ENCODE measurements at places on chromosomes 3 and 15.

GRCh38 chr15:85556618-85556895 lies 176.2 kb downstream of the AKAP13 start:
- DNase-seq = no peak

GRCh38 chr3:149417174-149417573 lies 39.7 kb upstream of the TM4SF1 start:
- DNase-seq = no peak

- DNase-seq = no peak
These were observed 35.2 kb downstream of the SLC6A20 start for GRCh38 chr3:45760878-45761711.

GRCh38 chr3:139934613-139935015 lies 371 bp upstream of the CLSTN2 start:
- peak; percentile 83 for DNase-seq

DNA sequence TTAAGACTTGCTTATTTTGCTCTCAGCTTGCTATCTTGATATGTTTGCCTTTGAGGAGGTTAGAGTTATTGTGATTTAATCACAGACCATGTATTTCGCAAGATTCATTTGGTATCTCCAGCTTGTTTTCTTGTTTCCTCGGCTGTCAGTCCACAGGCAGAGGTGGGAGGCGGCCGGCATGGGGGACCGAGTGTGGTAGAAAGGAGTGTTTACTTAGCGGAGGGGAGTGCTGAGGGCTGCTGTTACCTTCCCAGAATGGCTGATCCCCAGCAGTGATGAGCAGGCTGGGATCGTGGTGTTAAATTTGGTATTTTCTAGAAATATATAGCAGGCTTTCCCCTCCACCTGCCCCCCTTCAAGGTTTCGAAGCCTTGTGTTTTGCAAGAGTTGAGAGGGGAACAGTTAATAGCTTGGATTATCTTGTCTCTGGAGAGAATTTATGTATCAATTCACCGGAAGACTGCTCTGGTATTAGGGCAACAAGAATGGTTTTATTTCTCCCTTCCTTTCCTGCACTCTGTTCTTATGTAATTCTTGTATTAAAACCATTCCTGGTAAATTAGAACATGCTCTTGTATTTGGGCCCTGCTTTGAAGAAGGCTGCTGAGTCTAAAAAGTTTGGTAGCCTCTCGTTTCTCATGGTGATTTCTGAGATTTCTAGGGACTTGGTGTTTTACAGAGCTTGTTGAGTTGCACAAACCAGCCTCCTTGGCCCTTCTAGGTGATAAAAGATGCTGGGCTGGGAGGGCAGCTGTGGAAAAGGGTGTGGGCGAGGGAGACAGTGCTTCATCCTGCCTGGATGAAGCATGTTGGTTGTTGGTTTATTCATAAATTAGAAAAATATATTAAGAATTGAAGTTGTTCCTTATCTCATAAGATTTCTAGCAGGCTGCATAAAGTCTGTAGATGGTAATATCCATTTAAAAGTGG lies 151.4 kb downstream of the IGF1R start:
- DNase-seq = no peak
